ENCODE measurements at places on chromosomes 1 and 21.

GRCh38 chr1:159092036-159092760 is 15.6 kb upstream of the AIM2 start:
- peak; percentile 61 for DNase-seq

- no peak for DNase-seq
Measured at GRCh38 chr1:101178341-101178687, 58.5 kb upstream of the S1PR1 start.

GRCh38 chr1:202015662-202015937 is 5.2 kb downstream of the ELF3 start:
- DNase-seq, result no peak

GRCh38 chr21:26117324-26117971 is 53.1 kb downstream of the APP start:
- DNase-seq, result no peak

- no peak for DNase-seq
Measured at GRCh38 chr1:102118150-102118549, 121.4 kb upstream of the OLFM3 start.

GRCh38 chr1:95301091-95301490 is 67.1 kb downstream of the RWDD3 start:
- no peak for DNase-seq

DNA sequence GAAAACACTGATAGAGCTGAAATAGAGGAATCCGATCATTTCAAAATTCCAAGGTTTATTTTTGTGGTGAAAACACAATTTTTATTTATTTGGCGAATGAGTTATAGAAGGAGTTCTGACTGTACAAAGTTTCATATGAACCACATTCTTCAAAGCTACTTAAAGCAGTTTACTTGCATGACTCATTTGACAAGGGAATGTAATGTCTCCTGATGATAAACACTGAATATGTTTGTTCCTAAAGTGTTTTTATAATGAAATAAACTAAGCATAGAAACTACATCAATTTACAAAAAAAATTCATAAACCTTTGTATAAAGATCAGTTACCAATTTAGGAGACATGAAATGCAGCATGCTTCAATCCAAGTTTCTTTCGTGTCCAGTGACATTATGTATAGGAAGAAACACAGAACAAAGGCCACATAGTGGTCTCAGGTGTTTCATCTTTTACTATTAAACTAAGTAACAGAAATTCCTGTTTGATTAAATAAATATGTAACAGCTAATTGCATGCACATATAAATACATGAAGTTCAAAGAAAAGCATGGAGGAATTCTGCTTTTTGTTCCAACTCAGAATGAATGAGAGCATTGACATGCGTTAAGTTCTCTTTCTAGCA is 2.5 kb downstream of the PRKACB start:
- DNase-seq, result no peak

GRCh38 chr1:219439376-219439775 is 173.5 kb downstream of the ZC3H11B start:
- no peak for DNase-seq

GRCh38 chr1:23403038-23403336 is 21.6 kb downstream of the TCEA3 start:
- DNase-seq, result no peak

- DNase-seq, result peak; percentile 9
Measured at GRCh38 chr1:88595355-88596002, 88.6 kb upstream of the PKN2 start.

All from fibroblast of skin of left quadriceps (primary cell).